HAP-1 (cell line): ENCODE measurements at places on chromosomes 2 and 18.

GRCh38 chr2:236790963-236791362, 221.3 kb downstream of the ACKR3 start:
- DNase-seq: no peak

- DNase-seq: no peak
These were observed 110.8 kb upstream of the GLI2 start for GRCh38 chr2:120624738-120625446.

- peak; percentile 28 for DNase-seq
These were observed 1438.1 kb downstream of the DPP10 start for GRCh38 chr2:115880558-115880957.

GRCh38 chr2:225006730-225007129, 35.5 kb downstream of the DOCK10 start:
- DNase-seq: no peak

DNA sequence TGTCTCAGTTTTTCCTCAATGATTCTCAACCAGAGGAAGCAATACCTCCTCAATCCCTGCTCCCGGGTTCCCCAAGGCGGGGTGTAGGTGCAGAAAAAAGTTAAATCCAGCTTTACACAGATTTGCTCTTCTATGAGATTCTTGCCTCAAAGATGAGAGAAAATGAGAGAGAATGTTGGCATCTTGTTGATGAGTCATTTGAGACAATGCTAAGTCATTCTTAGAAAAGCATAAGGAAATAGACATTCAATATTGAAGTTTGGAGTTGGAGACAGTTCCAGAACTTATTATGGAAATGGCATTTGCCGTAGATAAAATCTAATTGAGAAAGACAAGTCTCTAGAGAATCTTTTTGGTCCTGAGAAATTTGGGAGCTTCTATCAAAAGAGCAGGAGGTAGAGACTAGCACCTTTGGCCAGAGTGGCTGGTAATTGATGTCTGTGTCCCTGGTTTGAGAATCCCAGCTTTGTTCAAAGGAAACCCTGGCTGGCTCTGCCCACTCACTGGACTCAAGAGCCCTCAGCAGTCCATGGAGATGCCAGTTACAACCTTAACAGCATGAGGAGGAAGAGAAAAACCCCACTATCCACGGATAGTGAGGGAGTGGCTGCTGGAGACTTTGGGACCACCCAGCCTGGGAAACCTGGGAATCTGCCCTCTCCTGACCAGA, 181.2 kb downstream of the FAM124B start:
- no peak for DNase-seq

GRCh38 chr2:2876331-2877221, 501.0 kb downstream of the EIPR1 start:
- no peak for DNase-seq

DNA sequence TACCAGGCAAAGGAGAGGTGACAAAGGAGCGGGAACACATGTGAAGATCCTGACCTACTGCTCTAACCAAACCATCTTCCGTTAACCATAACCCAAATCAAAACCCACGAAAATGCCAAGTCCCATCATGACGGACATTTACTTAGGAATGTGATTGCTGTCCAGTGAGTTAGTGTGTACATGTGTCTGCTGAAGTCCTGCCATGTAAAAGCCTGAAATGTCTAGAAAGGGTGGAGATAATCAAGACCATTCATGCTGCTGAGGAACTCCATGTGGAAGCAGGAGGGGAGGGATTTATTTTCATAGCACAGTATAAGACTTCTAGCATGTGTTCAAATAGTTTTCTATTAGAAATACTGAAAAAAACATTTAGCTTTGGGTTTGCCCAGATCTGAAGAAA, 137.0 kb upstream of the BOD1L2 start:
- DNase-seq: no peak

DNA sequence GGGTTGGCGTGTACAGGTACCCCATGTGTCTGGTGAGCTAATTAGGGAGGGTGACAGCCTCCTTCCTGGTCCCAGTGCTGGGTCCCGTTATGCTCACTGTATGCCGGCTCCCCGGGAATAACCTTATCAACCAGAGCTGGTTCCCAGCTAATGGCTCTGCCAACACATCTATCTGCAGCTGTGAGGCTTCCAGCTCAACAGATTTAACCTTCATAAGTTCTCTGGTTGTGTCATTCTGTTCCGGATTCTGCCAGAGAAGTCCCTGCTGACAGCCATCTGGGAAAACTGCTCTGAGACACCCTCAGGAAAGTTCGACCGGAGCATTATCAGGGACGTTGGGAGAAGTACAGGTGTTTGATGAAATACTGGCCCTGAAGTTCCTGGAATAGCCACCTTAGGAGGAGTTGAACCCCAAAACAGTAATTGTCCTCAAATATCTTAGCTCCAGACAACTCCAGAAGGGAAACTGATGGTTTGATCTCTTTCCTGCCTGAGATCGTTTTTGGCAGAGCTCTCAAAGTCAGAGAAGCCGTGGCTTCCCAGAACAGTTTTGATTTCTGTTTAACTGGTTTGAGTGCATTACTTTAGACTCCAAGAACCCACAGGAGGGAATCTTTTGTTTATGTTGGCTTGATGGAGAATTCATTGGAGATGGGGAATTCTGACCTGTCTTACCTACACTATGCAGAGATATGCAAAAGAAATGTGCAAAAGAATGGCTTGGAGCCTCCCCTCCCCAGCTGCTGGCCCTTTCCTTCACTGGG, 39.4 kb upstream of the TXNDC2 start:
- DNase-seq: no peak

DNA sequence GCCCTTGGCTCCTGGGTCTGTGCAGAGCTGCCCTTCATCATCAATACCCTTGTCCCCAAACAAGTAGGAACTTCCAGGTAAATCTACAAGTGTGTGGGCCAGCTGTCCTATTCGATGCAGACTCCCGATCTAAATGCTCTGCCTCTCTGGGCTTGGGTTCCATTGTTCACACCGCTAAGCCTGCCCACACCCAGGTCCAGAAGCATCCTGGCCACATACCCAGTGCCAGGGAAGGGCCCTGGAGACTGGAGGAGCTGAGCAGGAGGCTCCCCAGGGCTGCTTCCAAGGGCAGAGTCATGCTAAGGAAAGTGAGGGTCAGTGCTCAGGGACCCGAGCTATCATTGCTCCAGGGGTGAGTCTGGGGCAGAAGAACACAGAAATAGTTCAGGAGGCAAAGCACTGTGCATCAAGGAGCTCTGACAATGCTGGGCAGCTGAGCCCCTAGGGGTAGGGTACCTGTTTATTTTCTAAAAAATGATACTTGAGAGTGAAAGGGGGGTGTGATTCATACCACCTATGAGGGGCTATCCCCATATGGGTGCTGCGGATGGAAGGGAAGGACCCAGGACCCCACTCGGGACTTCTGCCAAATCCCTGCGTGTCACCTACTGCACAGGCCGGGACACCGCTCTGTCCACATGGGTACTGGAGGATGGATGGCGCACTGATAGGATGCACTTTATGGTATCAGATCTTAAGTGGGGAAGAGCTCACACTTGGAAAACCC, 25.8 kb upstream of the TWIST2 start:
- DNase-seq: no peak

GRCh38 chr2:239732666-239733010, 292.5 kb downstream of the NDUFA10 start:
- no peak for DNase-seq

- DNase-seq: no peak
These were observed 50.9 kb downstream of the PELI1 start for GRCh38 chr2:64093341-64093740.

GRCh38 chr2:218431878-218432277, 13.0 kb downstream of the VIL1 start:
- DNase-seq: no peak

DNA sequence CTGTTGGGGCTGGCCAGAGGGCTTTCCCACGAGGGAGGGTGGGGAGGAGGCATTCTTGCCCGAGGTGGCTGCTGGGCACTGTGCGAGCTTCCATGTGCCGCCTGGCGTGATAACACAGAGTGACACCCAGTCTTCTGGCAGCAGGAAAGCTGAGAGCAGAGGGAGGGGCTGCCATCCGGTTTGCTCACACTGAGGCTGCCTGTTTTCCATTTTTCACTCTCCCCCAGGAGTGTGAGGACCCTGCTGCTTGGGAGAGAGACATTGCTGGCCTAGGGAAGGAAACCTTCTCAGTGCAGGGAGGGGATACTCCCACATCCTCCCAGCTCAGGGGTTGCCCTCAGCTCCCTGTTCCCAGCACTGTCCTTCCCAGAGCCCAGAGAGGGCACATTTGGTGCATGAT, 73.1 kb downstream of the INHBB start:
- DNase-seq: no peak

DNA sequence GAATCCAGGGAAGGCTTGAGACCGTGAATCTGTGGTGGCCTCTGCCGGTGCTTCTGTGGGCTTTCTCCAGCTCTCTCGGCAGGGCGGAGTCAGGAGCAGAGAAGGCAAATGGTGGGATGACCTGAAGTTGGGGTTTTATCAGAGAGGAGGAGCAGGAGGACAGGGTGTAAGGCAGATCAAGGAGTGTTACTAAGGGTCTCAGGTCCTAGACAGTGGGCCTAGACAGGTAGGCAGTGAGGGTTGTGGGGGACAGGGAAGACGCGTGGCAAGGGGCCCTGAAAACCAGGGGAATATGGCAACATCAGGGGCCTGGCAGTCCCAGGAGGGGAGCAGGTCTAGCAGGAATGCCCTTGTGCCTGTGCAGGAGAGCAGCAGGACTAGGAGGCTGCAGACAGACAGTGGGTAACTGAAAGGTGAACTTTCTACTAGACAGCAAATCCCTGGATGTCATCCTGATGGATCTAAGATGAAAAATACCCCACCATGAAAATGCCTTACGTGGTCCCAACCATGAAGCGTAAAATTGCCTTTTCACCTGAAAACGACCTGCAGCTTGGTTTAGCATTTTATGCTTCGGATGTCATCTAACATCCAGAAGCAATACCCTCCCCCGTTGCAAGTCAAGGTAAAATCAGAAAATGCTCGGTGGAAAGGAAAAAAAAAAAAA, 42.1 kb downstream of the SRSF7 start:
- DNase-seq: no peak

DNA sequence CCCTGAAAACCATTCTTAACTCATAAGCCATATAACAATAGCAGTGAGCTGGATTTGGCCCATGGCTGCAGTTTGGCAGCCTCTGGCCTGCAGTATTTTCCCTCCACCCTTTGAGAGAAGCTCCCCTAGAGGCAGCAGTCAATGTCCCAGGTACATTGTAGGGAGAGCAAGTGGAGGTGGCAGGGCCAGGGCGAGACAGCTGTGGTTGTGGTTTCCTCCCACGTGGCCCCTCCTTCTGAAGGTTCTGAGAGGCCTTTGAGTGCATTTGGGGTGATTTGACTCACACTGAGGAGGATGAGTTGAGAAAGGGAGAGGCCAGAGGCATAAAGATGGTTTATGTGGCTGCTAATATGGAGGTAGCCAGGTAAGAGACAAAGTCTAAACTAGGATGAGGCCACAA, 45.5 kb upstream of the LDAH start:
- DNase-seq: no peak

GRCh38 chr2:128503399-128504245, 185.0 kb upstream of the HS6ST1 start:
- DNase-seq: no peak

- peak; percentile 38 for DNase-seq
These were observed 78.8 kb downstream of the MYL12B start for GRCh38 chr18:3340682-3341097.

DNA sequence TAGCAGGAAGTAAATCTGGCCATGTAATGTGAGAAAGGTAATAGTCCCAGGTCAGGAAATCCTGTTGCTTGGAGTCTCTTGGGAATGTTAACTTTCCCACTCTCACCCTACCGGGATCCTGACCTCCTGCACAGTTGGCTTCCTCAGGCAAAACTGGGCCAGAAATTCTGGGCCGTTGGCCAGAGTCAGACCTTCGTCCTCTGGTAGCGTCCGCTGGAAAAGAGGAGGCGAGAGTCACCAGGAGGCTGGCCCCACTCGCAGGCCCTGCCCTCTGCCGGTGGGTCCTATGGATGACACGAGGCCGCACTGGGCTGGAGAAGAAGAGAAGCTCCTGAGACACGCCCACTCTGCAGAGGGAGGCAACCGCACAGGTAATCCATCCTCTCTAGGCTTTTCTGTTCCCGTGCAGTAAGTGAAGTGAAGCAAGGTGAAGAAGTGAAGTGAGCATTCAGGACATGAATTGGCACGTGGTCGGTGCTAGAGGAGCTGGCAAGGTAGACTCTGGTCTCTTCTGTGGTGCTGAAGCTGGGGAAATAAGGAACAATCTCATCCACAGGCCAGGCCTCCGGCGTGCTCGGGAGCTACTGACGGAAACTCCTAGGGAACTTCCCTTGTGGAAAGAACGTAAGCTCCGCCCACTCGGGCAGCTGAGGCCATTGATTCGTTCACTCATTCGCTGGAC, 182.7 kb upstream of the GLI2 start:
- DNase-seq: peak; percentile 90

GRCh38 chr2:48249025-48249424, 280.9 kb upstream of the STON1 start:
- DNase-seq: no peak

GRCh38 chr18:35610089-35610488, 28.5 kb downstream of the GALNT1 start:
- DNase-seq: no peak

DNA sequence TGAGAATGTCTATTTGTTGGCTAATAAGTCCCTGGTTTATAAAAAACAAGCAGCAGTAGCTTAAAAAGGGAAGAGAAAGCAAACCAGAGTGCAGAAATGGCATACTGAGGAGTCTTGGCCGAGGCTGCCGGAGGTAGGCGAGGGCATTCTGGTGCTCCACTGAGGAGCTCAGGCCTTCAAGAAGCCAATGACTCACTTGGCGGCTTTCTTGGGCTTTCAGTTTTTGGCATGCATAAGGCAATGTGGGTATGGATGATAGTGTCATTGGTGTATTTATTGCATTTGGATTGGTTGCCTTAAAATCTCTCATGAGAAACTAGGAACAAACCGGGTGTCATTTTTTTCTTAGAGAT, 119.6 kb upstream of the ARL5A start:
- DNase-seq: no peak

DNA sequence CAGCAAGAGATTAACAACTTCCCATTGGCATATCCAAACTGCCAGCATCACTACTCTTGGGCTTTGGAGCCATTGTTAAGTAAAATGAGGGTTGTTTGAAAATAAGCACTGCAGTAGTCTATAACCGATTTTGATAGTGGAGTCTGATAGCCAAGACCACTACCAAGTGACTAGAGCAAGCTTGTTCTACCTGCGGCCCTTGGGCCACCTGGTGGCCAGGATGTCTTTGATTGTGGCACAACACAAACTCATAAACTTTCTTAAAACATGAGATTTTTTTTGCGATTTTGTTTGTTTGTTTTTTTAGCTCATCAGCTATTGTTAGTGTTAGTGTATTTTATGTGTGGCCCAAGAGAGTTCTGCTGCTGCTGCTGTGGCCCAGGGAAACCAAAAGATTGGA, 11.0 kb downstream of the UBE2E3 start:
- DNase-seq: no peak

GRCh38 chr2:106858810-106859209, 27.2 kb downstream of the ST6GAL2 start:
- no peak for DNase-seq
